ENCODE measurements at places on chromosomes 1 and 21.

DNA sequence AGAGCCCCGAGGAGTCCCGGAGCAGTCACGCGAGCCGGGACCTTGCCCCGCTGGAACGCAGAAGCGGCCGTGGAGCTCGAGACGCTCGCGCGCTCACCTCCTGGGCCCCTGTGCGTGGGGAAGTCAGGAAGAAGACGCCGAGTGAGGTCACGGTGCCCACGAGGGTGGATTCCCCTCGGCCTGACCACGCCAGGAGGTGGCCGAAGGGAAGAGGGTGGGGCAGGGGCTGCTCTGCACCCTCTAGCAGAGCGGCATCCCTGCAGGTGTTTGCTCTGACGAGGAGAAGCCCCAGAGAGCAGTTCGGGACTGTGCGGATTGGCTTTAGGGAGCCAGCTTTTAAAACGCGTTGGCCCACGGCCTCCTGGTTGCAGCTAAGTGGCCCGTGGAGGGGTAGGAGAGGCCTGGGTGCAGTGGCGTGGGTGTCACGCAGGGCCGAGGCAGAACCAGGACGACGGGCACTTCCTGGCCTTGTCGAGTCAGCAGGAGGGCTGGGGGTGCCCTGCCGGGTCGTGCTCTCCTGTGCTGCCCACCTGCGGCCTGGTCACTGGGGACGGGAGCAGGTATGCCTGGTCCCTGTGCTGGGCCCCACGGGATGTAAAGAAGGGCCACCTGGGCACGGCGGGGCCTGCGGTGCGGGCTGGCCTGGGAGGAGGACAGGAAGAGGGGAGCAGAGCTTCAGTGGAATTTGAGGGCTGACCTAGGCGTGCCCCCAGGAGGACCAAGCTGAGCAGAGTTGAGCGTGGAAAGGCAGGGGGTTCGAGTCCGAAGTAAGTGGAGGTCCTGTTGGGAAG is 1.0 kb downstream of the PDXK start:
- no peak for DNase-seq

DNA sequence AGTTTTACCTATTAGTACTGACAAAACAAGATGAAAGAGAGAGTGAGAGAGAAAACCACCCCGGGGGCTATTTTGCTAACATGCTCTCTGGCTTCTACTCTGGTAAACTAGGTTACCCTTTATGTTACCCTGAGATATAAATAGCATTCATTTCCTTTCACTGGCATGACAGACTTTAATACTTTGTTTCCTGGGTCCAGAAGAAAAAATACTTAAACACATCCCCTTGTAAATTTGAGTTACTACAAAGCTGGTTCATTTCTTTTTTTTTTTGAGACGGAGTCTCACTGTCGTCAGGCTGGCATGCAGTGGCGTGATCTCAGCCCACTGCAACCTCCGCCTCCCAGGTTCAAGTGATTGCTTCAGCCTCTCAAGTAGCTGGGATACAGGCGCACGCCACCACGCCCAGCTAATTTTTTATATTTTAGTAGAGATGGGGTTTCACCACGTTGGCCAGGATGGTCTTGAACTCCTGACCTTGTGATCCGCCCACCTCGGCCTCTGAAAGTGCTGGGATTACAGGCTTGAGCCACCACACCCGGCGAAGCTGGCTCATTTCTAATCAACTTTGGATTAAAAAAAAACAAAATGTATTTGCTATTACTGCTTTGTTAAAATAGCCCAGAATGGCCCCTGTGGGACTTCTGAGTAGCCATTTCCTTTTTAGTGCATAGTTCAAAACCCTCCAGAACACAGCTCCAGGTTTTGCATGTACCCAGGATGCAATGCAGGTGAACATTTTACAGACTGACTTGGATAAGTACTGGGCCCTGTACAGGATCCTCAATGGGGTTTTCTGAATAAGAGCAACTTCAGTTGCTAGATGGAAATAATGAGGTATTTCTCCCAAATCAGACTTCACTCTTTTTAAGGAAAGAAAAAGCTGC is 20.6 kb downstream of the INPP5B start:
- no peak for DNase-seq

DNA sequence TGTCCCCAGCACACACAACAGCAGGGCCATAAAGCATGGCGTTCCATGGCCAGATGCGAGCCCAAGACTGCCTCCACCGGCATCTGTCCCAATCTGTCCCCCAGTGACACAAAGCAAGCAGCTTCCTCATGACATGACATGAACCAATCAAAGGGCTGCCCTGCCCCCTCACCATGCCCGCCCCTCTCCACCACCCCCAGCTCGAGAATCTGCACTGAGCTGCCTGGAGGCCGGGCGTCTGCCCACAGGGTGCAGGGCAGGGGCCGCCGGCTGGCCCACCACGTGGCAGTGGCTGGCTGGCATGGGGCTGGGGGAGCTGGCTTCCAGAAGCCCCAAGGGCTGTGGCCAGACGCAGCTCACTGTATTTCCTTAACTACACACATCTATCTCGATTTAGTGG is 27.8 kb downstream of the WNT9A start:
- no peak for DNase-seq

DNA sequence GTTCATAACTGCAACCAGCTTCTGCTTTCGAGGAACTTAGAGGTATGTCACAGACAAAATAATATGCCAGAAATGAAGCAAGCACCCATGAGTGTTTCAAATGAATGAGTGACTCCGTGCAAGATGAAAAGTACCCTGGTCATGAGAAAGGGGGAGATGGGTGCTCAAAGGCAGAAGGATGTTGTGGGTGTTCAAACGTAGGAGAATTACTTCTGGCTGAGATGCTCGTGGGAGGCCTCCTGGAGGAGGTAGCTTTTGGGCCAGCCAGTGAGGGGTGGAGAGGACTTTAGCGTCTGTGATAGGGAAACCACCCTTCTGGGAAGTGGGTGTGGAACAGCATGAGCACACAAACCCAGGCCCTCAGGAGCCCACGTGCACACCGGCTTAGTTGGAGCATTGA is 113.8 kb downstream of the SYF2 start:
- no peak for DNase-seq

DNA sequence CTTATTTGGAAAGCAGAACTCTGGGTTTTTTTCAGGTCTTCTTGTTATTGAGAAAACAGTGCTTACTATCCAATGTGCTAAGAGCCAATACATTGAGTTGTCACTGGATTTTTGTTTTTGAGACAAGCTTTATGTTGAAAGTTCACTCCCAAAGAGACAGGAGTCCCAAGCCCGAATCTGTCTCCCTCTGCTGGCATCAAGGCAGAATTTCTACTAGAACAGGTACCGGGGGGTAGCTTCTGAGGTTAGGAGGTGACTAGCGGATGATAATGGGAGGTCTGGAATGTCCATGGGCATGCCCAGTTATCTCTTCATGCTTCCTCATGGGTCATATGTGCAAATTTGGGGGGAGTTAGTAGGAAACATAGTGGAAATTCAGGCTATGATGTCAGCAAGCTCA is 25.1 kb downstream of the ZNF124 start:
- no peak for DNase-seq

GRCh38 chr1:82517586-82517985 is 716.9 kb downstream of the ADGRL2 start:
- DNase-seq: no peak

DNA sequence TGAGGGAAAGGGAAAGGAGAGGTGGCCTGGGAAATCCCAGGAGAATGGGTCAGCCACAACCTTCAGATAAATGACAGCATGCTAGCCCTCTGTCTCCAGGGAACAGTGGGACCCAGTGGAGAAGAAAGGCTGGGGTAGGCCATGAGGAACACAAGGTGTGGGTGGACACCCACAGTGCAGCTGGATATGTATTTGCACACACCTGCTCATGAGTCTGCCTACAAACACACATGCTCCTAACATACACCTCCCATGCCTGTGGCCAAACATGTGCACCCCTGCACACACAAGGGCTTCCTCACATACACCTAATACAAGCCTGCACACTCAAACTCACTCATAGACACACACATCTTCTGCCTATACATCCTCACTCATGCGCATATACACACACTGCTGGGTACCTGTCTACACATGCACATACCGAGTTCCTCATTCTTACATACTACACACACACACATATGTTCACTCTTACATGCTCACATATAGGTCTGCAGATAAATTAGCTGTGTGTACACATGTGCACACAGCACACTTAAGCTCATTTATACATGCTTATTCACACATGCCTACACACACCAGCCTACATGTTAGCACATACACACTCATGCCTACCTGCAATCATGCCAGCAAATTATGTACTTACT is 3.6 kb downstream of the C1orf216 start:
- no peak for DNase-seq

- DNase-seq: no peak
Observed at GRCh38 chr1:184775329-184775728, 20.7 kb upstream of the EDEM3 start.

DNA sequence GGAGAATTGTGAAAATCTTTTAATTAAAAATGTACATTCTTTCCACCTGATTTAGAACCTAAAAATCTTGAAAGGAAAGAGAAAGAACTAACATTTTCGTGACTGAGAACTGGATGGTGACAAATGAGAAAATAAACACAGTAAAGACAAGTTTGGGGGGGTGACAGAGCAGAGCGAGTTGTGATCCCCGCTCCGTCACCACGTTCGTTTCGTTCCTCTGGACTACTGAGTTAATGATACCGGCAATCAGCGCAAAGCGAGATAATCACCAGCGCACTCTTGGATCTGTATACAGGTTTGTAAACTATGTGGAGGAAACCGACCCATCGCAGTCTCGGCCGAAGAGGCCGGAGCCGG is 31.2 kb upstream of the CFAP126 start:
- DNase-seq: no peak

- DNase-seq: no peak
Observed at GRCh38 chr1:116472431-116472961, 98.3 kb downstream of the CD58 start.

- no peak for DNase-seq
Observed at GRCh38 chr1:145845144-145845513, 301 bp upstream of the NUDT17 start.

DNA sequence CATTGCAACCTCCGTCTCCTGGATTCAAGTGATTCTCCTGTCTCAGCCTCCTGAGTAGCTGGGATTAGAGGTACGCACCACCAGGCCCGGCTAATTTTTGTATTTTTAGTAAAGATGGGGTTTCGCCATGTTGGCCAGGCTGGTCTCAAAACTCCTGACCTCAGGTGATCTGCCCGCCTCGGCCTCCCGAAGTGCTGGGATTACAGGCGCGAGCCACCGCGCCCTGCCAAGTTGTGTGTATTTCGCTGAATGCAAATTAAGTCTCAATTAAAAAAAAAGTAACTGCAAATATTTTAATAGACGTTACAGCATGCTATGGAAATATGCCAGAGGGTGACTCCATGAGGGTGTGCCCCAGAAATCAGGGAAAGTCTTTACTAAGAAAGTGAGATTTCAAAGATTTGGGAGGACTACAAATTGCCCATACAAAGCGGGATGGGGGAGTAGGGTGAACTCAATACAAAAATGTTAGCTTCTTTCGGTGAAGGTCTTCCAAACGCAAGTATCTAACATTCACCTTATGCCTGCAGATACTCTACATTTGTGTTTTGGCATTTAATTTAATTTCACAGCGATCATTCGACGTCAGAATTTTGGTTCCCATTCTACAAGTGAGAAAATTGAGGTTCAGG is 85.6 kb downstream of the NKAIN1 start:
- no peak for DNase-seq

- DNase-seq: no peak
Observed at GRCh38 chr1:211621447-211622198, 42.7 kb upstream of the SLC30A1 start.

DNA sequence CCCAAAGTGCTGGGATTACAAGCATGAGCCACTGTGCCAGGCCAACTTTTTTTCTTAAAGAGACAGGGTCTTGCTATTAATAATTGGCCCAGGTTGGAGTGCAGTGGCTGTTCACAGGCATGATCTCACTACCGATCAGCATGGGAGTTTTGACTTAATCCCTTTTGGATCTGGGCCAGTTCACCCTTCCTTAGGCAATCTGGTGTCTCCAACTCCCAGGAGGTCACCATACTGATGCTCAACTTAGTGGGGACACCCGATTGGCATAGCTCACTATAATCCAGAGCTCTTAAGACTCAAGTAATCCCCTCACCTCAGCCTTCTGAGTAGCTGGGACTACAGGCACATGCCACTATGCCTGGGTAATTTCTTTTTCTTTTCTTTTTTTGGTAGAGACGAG is 64.2 kb upstream of the SCYL3 start:
- DNase-seq: no peak

DNA sequence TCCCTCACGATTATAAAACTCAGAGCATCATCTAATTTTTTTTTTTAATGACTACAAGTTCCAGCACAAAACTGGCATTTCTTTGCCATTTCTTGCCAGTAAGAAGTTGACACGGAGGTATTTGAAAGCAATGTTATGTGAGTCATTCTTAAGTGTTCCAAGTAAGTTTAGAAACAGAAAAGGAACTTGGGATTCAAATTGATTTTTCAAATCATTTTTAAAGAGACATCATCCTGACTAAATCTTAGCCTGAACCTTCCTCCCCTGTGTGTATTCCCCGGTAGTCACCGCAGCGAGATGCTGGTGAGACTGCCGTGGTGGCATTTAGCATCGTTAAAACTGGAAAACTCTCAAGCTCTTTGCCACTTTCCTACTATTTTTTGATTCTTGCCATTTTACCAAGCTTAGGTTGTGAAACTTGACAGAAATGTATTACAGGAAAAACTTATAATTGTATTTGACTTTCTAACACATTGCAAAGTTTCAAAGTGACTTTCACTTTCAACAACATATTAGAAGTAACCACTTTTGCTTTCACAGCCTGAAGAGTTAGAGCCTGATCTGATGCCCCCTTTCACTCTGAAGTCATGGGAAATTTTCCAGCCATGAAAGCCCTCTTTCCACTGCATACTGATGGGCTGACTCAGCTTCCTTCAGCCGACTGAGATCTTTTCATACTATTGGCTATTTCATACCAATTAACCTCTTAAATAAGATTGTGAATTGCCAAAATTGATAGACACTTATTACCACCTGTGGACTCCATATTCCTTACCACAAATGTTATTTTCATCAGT is 61.4 kb downstream of the OLFML2B start:
- DNase-seq: no peak

DNA sequence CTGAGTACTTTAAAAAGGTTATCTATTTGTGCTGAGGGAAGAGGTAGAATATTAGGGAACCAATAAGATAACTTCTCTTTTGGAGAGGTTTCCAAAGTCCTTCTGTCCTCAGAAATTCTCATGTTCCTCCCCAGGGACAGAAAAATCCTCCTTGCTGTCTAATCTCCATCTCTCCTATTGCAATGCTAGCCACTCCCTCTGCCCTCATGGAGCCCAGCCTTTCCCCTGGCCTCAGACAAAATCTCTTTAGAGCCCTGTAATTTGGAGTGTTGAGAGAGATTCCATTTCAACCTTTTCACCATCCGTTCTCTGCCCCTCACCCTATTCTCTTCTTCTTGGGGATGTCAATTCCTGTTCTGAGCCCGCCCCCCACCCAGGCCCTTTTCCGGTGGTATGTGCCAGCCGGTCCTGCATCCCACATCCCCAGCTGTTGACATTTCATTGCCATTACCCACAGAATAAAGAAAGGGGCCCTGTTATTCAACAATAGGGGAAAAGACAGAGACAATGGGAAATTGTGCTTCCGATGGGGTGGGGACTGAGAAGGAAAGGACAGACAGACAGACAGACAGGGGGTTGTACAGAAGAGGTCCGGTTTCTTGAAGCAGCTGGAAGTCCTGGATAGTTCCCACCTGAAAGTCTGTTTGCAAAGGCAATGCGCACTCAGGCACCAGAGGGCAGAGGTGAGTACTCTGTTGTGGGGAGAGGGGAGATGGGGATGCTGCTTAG is at the start of gene HAPLN2:
Gene HAPLN2, plus strand, starts transcription at position 563 of the 729 bp plus-strand sequence. CDS start 4,076 bp downstream, outside the sequence.
- no peak for DNase-seq
